WTC11 (cell line): ENCODE measurements at places on chromosomes 2 and 18. TPM values are rescaled to one million over a fixed set of nuclear protein-coding genes. Genes with fewer than 3 reads are reported as not detected.
A peak's percentile ranks its signal among the peaks of the same experiment; 100 is the strongest.

GRCh38 chr2:235630718-235631296, 137.0 kb downstream of the AGAP1 start:
- no peak overlapping the region for H3K4me3 ChIP-seq
- H3K36me3 ChIP-seq = no peaks in the 10 kb centered on the region
- no peaks in the 10 kb centered on the region for H3K27me3 ChIP-seq
- DNase-seq = no peak
- peaks cover 38% of the 10 kb centered on the region for H3K4me1 ChIP-seq

SCN2A gene
- 0.39 to 0.53 TPM (median 0.44 TPM) in 3 replicates for total RNA-seq

DNA sequence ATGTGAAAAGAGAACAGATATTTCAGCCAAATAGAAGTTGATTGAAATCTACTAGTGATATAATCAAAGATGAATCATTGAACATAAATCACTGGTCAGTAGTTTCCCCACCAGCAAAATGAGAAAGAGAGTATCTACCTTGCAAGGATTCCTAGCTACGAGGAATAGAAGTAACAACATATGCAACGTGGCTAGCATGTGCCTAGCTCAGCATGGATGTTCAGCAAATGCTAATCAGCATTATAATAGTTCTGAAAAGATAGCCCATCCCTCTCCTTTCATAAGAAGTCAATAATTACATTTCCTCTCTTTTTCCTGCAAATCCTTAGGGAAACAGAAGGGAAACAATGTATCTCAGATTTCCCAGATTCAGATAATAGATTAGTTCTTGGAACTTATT, 417.2 kb downstream of the SATB2 start:
- H3K27ac ChIP-seq = no peak overlapping the region
- no peak for DNase-seq
- H3K27me3 ChIP-seq = no peaks in the 10 kb centered on the region
- H3K36me3 ChIP-seq = no peaks in the 10 kb centered on the region

DNA sequence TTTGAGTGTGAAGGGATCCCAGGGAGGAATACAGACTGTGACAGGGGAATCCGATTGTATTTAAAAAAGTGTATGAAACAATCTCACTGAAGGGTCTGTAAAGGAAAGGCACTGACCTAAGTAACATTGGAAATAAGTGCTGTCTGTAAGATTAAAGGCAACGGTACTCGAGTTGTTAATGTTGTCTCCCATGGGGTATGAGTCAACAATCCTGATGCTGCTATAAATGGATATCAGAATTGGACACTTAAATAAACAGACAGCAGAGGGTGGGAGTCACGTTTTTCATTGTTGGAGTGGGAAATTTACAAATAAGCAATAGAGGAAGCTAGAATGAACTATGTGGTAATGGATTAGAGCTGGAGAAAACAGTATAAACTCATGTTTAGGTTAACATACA, 452.4 kb upstream of the RGPD4 start:
- H3K36me3 ChIP-seq = no peaks in the 10 kb centered on the region
- H3K4me1 ChIP-seq = no peaks in the 10 kb centered on the region
- no peak for DNase-seq
- H3K4me3 ChIP-seq = no peak overlapping the region
- no peak overlapping the region for H3K27ac ChIP-seq

GRCh38 chr2:226300196-226300886, 499.3 kb downstream of the IRS1 start:
- H3K36me3 ChIP-seq = no peaks in the 10 kb centered on the region
- H3K4me1 ChIP-seq = no peaks in the 10 kb centered on the region
- no peak overlapping the region for H3K27ac ChIP-seq

DNA sequence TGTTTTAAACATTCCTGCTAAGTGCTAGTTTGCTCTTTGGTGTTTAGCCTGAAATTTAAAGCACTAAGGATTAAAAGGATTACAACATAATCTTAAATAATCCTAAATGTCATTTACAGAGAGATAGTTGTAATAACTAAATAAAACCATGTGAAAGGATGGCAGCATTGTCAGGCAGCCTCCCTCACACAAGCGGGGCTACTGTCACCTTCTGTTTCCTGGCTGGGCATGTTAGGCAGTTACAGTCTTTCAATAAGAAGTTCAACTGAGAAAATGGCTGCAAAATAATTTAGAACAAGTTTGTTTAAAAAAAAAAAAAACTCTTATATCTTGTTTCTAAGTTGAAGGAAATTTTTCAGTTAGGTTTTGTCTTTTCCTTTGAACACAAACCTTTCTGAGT, 124.9 kb downstream of the ARHGAP15 start:
- no peaks in the 10 kb centered on the region for H3K27me3 ChIP-seq
- DNase-seq = no peak
- H3K27ac ChIP-seq = no peak overlapping the region
- H3K4me3 ChIP-seq = no peak overlapping the region
- no peaks in the 10 kb centered on the region for H3K36me3 ChIP-seq

GRCh38 chr2:85735691-85736090, 18.1 kb upstream of the ATOH8 start:
- no peaks in the 10 kb centered on the region for H3K4me1 ChIP-seq
- H3K27ac ChIP-seq = no peak overlapping the region
- no peaks in the 10 kb centered on the region; the same call in 1 of the 2 replicates for H3K27me3 ChIP-seq
- H3K36me3 ChIP-seq = no peaks in the 10 kb centered on the region

DNA sequence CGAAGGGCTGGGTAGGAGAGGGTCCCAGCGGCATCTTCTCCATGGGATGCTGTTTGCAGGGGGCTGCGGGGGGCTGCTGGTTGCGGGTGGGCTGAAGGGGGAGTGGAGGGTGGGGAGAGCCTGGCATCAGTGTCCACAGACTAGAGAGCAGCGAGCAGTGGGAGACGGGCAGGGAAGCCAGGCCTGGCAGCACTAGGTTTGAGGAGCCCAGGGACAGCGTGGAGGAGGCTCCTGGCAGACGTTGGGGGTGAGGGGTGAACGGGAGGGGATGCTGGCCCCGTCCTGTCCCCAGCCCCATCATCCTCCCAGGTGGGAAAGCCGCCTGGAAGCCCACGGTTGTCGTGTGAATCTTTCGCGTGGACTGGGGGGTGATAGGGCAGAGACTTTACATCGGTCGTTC, 48.2 kb upstream of the TFCP2L1 start:
- H3K27me3 ChIP-seq = no peaks in the 10 kb centered on the region; the same call in 1 of the 2 replicates
- no peaks in the 10 kb centered on the region for H3K36me3 ChIP-seq
- H3K27ac ChIP-seq = no peak overlapping the region
- H3K4me1 ChIP-seq = peaks cover 22% of the 10 kb centered on the region
- no peak for DNase-seq

TUBB8B gene
- total RNA-seq = 0.94 to 1.6 TPM (median 1.2 TPM) in 3 replicates

DNA sequence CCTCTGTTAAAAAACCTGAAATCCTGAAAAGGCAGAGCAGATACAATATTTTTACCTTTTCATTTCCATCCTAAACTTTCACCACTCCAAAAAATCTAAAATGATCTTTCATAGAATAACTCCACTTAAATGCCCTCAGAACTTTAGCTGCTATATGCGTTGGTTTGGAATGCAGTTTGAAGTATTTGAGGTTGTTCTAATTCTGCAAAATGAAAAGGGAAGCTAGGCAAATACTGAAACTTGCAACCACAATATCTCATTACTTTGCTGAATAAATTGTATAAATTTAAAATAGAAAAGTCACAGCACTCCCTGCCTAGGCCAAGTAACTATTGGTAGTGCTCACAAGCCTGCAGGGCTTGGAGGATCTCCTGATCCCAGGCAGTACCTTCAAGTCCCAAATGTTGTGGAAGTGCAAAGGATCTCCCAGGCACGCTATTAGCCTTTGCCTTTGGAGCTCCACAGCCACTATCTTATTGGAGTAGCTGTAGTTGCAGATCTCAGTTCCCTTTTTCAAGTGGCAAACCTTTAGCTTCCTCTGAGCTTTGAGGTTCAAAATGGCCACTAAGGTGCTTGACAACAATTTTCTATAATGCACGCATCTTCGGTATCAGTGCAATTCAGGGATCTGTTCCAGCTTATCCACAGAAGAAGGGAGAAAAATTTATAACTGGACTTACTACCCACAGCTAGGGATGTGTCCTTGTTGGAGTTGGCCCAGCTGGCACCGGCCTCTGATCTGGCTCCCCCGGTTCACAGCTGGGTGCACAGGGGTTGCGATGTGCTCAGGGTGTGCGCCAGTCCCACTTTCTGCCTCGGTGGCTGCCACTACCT, 43.4 kb upstream of the ANKRD62 start:
- H3K27me3 ChIP-seq = no peaks in the 10 kb centered on the region; the same call in 1 of the 2 replicates
- H3K27ac ChIP-seq = no peak overlapping the region
- H3K4me3 ChIP-seq = no peak overlapping the region
- H3K4me1 ChIP-seq = 0 out of 2 replicates have a peak, but pooled peaks cover 3% of the 10 kb centered on the region
- H3K36me3 ChIP-seq = no peaks in the 10 kb centered on the region

CHRND gene
- total RNA-seq = 0.07 to 0.11 TPM in 2 of 3 replicates, not detected in the other

DNA sequence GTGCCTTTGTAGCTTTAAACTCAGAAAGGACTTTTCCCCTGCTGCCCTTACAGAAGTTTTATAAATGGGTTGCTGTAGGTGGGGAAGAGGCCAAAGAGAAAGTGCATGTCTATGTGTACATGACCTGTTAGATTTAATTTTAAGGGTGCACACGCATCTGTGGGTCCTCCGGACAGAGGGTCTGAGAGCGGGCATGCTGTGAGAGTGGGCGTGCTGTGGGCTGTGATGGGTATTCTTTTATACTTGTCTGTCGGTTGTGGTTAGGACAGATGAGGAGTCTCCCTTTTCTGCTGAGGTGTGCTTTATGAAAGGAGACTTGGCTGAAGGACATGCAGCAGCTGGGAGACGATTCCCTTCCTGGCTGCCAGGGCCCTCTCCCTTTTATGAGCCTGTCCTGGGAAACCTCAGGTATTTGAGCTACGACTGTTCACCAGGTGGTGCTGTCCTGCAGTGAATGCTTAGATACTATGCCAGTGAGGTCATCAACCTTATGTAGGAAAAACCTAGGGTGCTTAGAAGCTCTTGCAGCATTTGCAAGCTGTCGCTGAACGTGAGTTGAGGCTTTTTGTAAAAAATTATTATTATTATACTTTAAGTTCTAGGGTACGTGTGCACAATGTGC, 67.5 kb downstream of the TANC1 start:
- peak; percentile 54 for DNase-seq
- no peak overlapping the region for H3K4me3 ChIP-seq
- no peaks in the 10 kb centered on the region for H3K27me3 ChIP-seq
- H3K4me1 ChIP-seq = peaks cover 32% of the 10 kb centered on the region

DSG1 gene
- total RNA-seq = 0.07 to 0.09 TPM in 2 of 3 replicates, not detected in the other

RIT2 gene
- 0.64 to 1.5 TPM (median 1.4 TPM) in 3 replicates for total RNA-seq

DNA sequence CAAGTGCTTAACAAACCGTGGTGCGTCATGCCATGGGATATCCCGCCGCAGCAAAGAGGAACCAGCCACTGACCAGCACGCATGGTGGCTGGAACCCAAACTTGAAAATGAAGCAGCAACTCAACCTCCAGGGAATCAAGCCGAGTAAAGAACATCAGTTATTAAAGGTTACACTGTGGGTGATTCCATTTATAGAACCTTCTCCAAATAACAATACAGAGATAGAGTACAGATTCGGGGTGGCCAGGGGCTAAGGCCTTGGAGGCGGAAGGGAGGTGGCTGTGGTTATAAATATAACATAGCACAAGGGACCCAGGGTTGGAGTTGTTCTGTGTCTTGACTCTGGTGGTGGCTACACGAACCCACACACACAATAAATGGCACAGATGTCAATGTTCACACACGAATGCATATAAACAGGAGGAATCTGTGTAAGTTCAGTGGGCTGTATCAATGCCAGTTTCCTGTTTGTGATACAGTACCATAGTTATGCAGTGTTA, 123.1 kb downstream of the EIPR1 start:
- DNase-seq = no peak
- H3K4me1 ChIP-seq = peaks cover 14% of the 10 kb centered on the region
- H3K27me3 ChIP-seq = peaks cover 4% of the 10 kb centered on the region; the same call in 1 of the 2 replicates

LRRC30 gene
- total RNA-seq = not detected in 3 replicates

GRCh38 chr18:8235894-8236293, 373.3 kb upstream of the RAB12 start:
- no peaks in the 10 kb centered on the region for H3K27me3 ChIP-seq
- peaks cover 18% of the 10 kb centered on the region for H3K36me3 ChIP-seq
- no peak for DNase-seq
- H3K4me3 ChIP-seq = no peak overlapping the region
- peaks cover 26% of the 10 kb centered on the region for H3K4me1 ChIP-seq

GRCh38 chr18:58004317-58004716, 39.7 kb upstream of the NEDD4L start:
- H3K27me3 ChIP-seq = no peaks in the 10 kb centered on the region; the same call in 1 of the 2 replicates
- H3K4me3 ChIP-seq = no peak overlapping the region
- H3K4me1 ChIP-seq = no peaks in the 10 kb centered on the region
- no peaks in the 10 kb centered on the region for H3K36me3 ChIP-seq
- no peak for DNase-seq
- H3K27ac ChIP-seq = no peak overlapping the region

- H3K36me3 ChIP-seq = no peaks in the 10 kb centered on the region
- peaks cover 44% of the 10 kb centered on the region for H3K4me1 ChIP-seq
These were observed 24.3 kb upstream of the VIT start for GRCh38 chr2:36672199-36672598.

NEB gene
- 1.7 to 2.1 TPM (median 1.9 TPM) in 3 replicates for total RNA-seq

DNA sequence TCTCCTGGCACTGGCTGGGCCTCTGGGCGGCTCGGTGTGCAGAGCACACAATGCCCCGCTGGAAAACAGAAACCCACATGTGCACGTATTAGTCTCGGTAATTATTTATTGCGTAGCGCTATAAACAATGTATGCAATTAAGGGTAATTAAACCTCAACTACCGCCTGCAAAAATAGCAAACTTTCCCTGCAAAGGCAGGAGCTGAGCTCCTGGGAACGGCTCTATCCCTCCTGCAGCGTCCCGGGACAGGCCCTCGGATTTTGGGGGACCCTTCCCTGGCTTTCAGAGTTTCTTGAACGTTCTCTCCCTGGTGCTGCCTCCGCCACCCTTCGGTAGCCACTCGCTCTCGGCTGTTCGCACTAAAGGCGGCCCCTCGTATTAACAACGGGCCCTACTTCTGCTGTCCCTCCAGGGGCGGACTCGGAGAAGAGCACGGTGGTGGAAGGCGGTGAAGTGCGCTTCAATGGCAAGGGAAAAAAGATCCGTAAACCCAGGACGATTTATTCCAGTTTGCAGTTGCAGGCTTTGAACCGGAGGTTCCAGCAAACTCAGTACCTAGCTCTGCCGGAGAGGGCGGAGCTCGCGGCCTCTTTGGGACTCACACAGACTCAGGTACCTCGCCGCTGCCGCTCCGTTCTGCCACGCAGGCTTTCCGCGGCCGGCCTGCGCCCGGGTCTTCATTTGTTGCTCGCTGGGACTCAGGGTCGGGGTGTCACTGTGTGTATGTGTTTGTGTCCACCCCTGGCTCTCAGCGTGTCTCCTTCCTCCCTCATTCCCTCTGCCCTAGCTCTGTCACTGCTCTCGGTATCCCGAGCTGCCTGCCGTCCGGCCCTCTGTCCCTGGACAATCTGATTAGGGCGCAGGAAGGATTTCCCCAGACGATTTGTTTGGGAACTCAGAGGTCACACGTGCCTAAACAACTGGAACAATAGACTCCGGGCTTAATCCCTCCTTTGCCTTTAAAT, 1.2 kb downstream of the DLX1 start:
- H3K36me3 ChIP-seq = no peaks in the 10 kb centered on the region
- peaks cover 79% of the 10 kb centered on the region for H3K4me1 ChIP-seq
- peak overlapping the region; percentile 87 for H3K4me3 ChIP-seq
- no peak overlapping the region for H3K27ac ChIP-seq

- peaks cover 25% of the 10 kb centered on the region for H3K4me1 ChIP-seq
- no peak overlapping the region for H3K27ac ChIP-seq
- no peaks in the 10 kb centered on the region for H3K27me3 ChIP-seq
- no peak for DNase-seq
- no peak overlapping the region for H3K4me3 ChIP-seq
- no peaks in the 10 kb centered on the region for H3K36me3 ChIP-seq
These were observed 266.5 kb downstream of the PTGR3 start for GRCh38 chr18:74942319-74942910.

- H3K4me1 ChIP-seq = peaks cover 28% of the 10 kb centered on the region
- DNase-seq = no peak
- no peak overlapping the region for H3K27ac ChIP-seq
- no peak overlapping the region for H3K4me3 ChIP-seq
- H3K27me3 ChIP-seq = no peaks in the 10 kb centered on the region
- H3K36me3 ChIP-seq = peaks cover 19% of the 10 kb centered on the region
These were observed 141.6 kb downstream of the HDAC4 start for GRCh38 chr2:239259173-239259572.

RTP5 gene
- not detected in 3 replicates for total RNA-seq

LAMA3 gene
- total RNA-seq = 0.50 to 0.89 TPM (median 0.83 TPM) in 3 replicates
